ENCODE measurements at places on chromosomes 3 and 15.

- DNase-seq = no peak
Measured at GRCh38 chr3:26622621-26623418, at the start of gene LRRC3B. LRRC3B (plus strand) TSS chr3:26622772; CDS start chr3:26709673, 86,901 bp downstream.

GRCh38 chr3:16132190-16132589 is 42.3 kb upstream of the GALNT15 start:
- DNase-seq = no peak

GRCh38 chr3:35201211-35201610 is 438.1 kb upstream of the ARPP21 start:
- DNase-seq = no peak

DNA sequence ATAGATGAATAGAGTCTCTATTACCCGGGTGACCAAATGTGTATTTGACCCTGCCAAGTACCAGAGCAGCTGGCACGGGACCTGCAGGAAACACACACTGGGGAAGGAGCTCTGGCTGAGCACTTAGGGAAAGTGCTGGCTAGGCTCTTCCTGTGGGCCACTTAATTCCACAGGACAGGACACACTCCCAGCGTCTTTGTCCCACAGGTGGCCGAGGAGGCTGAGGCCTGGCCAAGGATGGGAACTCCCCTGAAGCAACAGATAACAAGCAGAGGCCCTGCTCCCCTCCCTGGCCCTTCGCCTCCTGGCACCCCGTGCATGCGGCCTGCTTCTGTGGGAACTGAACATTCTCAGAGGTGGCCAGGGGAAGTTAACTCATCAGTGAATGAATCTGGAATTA is 180.8 kb downstream of the ATP10A start:
- no peak for DNase-seq

GRCh38 chr3:187979564-187979963 is 174.4 kb upstream of the LPP start:
- no peak for DNase-seq

DNA sequence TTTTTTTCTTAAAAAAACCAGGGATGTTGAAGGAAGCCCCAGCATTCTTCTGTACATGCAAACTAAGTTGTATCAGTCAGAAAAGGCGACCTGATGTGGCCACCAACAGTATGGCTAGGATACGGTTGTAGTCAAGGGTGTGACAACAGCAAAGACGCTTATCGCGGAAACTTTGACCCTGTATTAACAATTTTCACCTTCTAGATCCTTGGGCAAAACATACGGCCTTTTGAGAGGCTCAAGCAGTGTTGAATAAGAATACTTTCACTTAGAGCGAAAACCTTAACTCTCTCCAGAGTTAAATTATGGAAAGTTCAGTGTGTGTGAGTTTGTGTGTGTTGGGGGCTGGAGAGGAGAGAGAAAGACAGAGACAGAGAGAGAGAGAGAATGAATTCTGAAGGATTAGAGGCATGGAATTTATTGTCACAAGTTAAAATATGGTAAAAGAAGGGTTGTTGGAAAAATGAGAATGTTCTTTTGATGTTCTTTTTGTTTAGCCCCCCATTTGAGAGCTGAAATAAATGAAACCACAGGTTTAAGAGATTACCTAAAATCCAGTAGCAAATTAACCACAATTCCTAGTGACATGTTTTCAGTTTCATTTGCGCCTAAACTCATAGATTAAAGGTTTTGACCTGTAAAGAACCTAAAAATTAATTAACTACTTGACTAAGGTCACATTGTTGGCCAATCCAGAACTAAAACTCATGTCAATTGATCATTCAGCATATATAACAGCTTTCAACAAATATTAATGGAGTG is 9.2 kb downstream of the ALCAM start:
- no peak for DNase-seq

GRCh38 chr15:25887870-25888269 is 24.7 kb upstream of the ATP10A start:
- no peak for DNase-seq

GRCh38 chr3:187227658-187228258 is 30.5 kb downstream of the RTP1 start:
- no peak for DNase-seq

GRCh38 chr3:55792009-55792408 is 304.9 kb upstream of the WNT5A start:
- DNase-seq = no peak

DNA sequence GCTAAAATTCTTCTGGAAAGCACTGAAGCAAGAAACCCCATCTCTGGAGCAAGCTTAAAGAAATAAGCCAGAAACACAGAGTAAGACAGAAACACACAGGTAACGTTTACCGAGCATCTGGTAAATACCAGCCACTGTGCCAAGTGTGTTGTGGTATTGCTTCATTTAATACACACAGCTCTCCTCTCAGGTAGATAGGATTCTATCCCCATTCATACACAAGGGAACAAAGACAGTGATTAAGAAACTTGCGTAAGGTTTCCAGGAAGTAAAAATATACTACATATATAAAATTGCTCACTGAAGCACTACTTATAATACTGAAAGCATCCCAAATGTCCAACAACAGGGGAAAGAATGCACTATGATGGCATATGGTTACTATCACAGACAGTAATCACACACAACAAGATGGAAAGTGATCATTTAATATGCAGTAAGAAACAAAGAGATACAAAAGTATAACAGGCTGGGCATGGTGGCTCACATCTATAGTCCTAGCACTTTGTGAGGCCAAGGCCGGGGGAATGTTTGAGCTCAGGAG is 27.5 kb downstream of the TAMM41 start:
- no peak for DNase-seq

DNA sequence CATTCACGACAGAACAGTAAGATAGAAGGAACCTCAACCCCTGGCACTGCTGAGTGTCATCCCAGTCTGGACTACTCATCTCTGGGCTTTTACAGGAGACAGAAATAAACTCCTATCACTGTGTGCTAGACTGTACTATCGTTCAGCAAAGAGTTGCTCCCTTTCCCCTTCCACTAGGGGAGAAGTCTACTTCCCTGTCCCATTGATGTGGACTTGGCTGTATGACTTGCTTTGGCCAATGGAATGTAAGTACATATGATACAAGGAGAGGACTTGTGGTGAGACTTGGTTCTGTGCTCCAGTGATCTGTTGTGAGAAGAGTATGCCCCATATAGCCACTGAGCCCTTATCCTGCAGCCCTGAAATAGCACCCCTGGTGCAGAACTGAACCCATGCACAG is 5.3 kb upstream of the KIF7 start:
- no peak for DNase-seq

- DNase-seq = no peak
Measured at GRCh38 chr3:141272906-141273662, 41.5 kb downstream of the PXYLP1 start.

- DNase-seq = no peak
Measured at GRCh38 chr3:34056951-34057390, 258.5 kb downstream of the PDCD6IP start.

- DNase-seq = no peak
Measured at GRCh38 chr3:101163554-101163953, 156.8 kb downstream of the IMPG2 start.

DNA sequence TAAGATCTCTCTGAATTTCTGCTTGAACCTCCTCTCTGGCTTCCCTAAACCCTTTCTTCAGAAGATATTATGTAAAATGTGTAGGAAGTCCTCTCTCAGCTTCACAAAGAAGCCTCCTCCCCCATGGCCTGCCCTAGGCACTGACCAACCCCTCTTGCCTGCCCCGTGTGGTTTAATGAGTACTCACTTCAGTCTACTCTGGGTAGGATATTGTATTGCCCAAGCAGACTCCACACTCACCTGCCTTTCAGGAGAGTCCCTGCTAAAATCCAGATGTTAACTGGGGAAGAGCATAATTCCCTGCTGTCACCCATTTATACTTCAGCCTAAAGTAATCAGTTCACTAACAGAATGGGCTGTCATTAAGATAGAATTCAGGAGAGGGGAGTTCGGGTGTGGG is 2.6 kb upstream of the AGBL1 start:
- DNase-seq = no peak

- no peak for DNase-seq
Measured at GRCh38 chr3:112365035-112365434, 32.1 kb downstream of the CD200 start.

DNA sequence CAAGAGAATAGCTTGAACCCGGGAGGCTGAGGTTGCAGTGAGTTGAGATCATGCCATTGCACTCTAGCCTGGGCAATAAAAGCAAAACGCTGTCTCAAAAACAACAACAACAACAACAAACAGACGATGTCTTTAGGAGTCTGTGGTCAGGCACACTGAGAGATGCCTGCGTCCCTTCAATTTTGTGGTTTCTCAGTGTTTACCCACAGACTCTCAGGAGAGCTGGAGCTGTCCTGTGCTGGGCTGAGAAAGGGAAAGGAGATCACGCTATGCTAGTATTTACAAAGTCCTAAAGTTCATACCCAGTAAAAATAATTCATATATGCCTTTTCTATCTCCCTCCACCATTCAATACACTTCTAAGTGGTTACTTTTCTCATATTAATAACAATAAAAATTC is 6.3 kb downstream of the LAMP3 start:
- no peak for DNase-seq

- no peak for DNase-seq
Measured at GRCh38 chr15:66955001-66955516, 110.3 kb upstream of the SMAD3 start.

DNA sequence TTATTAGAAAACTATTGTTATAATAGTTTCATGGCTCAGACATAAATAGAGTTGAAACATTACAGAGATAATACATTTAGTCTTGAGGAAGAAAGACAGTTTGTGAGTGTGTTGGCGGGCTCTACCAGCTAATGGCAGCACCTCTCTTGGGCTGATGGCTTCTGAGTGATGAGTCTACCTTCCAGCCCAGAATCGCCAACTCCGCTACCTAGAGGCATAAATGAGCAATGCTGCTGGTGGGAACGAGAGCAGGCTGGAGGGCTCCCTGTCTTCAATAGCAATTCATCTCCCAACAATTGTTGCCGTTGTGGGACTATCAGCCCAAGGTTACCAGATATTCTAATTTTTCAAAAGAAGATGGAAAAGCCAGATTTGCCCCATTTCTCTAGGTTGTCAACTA is 388.7 kb downstream of the FOXP1 start:
- DNase-seq = no peak

GRCh38 chr3:148319161-148319915 is 378.4 kb upstream of the AGTR1 start:
- DNase-seq = no peak

GRCh38 chr3:88311826-88312225 is 162.1 kb downstream of the C3orf38 start:
- no peak for DNase-seq

GRCh38 chr15:92655178-92655995 is at the start of gene FAM174B:
FAM174B (minus strand) TSS chr15:92655775.
- DNase-seq = no peak

- DNase-seq = no peak
Measured at GRCh38 chr3:15220056-15220455, 14.0 kb downstream of the CAPN7 start.

GRCh38 chr3:102531686-102532085 is 96.9 kb downstream of the ZPLD1 start:
- DNase-seq = no peak

DNA sequence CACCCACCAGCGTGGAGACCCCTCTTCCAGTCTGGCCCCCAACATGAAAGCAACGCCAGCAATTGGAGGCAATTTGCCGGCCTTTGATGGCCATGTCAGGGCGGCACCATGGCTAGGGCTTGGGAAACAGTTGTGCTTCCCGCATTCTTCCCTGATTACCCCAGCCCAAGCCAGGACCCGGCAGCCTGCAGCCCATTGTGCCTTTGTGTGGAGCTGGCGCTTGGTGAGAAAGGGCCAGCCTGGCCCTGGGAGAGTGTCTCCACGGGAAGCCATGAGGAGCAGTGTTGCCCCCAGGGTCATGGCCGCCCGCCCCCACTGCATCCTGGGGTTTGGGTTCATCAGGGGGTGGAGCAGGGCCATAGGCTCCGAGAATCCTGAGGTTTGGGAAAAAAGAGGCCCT is 66.0 kb downstream of the DNAJB8 start:
- no peak for DNase-seq

- no peak for DNase-seq
Measured at GRCh38 chr15:57758560-57758959, 52.0 kb downstream of the POLR2M start.

DNA sequence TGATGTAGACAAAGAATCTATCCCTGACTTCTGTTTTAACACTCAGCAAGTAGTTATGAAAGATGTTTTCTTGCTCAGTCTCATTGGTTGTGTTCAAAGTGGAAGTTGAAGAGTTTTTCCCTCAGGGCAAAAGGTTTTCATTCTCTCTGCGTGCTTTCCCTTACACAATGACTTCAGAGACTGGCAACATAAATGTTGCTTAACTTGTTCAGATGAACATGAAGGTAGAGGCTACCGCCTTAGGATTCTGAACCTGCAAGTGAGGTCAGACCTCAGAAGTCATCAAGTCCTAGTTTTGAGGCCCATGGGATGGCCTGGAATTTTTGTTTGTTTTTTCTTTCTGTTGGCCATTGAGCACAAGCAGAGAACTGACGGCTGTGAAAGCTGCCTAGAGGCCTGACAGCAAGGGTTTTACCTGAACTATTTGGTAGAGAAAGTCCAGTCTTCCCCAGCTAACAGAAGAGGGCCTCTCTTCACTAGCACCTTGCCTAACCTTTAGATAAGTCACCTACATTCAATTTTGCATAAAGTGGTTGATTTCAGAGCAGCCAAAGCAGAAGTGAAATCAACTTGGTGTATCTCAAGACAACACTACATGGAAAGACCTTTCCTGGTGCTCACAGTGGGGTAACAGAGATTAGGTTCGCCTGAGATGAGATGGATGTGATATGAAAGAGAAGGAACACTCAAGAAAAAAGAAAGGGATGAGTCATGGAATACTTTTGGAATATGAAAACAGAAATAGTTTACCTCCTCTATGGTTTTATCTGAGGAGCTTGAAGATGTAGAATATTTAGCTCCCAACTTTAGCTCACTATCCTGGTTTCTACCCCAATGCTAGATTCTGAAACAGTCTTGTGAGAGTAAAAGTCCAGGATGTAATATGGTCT is 53.6 kb upstream of the AP4E1 start:
- DNase-seq = no peak

DNA sequence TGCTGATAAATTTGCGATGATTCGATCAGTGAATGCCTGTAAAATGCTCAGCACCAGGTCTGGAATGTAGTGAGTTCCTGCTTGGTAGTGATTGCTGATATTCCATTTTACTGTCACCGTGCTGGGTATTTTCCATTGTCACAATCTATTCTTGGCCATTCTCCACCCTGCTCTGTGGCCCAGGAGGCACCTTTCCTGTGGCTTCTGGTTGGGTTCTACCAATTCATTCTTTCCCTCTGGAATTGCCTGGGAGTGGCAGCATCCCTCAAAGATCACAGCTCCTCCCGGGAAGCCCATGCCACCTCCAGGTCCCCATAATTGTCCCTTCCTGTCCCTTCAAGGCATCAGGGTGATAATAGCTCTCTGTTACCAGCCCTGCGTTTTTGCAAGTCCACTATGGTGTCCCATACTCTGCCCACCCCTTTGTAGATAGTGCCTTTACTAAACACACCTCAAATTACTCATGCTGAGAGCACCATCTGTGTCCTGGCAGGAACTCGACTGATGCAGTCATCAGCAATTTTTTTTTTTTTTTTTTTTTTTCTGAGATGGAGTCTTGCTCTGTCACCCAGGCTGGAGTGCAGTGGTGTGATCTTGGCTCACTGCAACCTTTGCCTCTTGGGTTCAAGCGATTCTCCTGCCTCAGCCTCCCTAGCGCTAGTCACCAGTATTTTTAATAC is 177.8 kb upstream of the PROK2 start:
- DNase-seq = no peak
